ENCODE measurements at places on chromosomes 16 and 17.

DNA sequence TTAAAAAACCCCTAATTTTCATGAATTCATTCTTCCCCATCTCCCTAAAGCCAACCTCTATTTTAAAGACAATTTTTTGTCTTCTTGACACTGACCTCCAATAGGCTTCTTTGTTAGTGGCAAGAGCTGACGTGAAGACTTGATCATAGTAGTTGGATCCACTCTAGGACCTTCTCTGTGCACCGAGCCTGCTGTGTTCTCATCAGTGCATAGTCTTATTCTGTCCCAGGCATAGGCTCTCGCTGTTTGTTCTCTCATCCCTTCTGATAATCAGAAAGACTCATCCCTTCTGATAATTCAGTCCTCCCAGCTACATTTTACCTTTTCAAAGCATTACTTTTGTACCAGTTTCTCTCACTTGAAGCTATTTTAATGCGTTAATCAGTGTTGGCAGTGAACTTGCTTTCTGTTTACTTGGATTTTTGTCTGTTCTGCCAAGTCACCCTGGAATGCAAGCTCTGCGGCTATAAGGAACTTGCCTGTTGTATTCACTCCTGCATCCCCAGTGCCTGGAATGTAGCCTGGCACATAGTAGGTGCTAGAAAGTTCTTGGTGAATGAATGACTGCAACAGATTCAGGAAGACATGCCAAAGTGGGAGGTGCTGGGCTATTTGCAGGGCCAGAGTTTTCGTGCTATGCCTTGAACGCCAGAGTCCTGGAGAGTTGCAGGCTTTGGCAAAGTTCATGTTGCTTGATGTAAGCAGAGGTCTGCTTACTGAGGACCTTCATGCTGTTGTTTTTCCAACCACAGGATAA lies 147.6 kb upstream of the MPHOSPH6 start:
- DNase-seq = no peak

DNA sequence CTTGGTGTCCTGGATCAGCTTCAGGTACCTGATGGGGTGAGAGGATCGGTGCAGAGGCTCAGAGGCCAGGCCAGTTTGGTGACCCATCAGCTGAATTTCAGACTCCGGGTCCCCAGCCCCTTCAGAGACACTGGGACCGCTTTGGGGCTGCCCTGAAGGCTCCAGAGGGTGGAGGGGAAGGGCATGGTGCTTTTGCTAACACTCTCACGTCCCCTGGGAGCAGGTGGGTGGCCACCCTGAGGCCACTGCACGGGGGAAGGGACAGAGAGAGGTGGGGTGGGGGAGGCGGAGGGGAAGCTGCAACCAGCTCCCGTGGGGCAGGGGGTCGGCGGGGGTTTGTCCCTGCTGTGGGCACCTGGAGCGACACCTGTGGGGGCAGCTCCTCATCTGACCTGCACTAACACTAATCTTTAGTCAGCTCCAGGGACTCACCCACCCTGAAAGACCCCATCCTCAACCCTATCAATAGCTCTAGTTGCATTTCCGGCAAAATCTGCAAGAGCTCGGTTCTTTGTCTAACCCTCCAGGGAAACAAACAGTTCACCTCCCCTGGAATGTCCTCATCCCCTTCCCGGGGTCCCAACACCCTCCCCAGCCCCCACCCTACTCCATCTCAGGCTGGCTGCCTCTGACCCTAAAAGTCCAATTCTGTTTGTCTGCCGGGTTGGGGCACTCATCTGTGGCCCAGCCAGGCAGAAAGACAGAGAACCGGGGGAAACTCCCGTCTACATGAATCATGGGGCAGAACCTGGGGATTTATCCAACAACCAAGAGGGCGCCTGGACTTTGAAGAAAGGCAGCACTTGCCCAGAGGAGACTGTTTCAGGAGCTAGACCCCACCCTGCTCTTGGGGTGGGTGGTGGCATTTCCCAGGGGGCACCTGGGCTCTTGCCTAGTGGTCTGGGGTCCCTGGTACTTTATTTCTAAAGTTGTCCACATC lies 91.9 kb upstream of the CBX4 start:
- no peak for DNase-seq

GRCh38 chr16:12132850-12133440 lies 156.4 kb downstream of the SNX29 start:
- DNase-seq = no peak

DNA sequence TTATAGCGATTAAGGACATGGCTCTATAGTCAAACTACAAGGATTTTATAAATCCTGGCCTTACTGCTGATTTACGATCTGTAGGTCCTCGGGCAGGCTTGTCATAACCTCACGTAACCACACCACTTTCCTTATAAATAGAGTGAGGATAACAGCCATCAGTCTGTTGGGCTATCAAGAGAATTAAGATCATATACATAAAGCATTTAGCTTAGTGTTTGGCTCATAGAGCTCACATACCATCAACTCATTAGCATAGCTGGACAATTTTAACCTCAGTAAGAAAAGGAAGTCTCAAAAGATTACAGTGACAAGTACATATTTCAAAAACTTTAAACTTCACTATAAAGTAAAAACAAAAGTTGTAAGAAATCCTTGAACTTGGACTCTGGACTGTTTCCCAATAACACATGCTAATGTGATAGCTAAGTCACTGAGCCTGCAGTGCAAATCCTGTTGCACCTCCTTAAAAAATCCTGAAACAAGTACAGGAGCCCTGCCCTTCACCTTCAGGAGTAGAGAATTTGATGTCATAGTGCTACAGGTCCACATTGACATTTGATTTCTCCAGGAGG lies 20.8 kb upstream of the CLEC3A start:
- no peak for DNase-seq

DNA sequence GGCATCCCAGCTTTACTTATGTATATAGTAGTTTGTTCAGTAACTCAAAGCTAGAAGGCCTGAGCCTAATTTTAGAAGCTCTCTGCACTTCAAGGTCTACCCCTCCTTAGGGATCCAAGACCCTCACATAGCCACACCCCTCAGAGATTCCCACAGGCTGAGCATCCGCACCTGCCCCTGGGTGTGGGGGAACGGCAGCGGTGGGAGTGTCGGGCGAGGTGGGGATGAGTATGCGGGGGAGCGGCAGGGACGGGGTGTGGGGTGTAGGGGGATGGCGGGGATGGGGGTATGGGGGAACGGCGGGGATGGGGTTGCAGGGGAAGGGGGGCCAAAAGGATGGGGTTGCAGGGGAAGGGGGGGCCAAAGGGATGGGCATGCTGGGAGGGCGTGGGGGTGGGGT lies 24.9 kb upstream of the BEAN1 start:
- DNase-seq = no peak

DNA sequence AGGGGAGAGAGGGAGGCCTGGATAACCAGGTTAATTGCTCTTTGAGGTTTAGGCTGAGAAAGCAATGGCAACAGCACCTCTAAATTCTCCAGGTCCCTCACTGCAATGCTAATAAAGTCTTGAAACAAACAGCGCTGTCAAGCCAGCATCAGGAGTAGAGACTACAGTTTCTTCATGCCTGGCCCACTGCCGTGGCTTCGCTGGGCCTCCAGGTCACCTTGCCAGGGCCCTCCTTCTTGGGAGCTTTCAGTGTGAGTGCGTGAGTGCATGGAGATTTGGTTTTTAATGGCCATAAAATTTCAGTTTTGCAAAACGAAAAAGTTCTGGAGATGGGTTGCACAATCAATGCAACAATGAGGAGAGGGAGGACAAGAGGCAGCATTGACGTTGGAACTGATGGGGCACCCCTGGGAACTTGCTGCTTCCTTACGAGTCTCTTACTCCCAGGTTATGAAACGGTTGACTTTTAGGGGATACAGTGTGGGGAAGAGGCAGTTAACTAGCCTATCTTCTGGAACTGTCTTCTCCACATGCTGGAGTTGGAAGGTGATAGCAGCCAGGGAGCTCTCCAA lies 229.4 kb downstream of the XYLT1 start:
- DNase-seq = no peak

- no peak for DNase-seq
Observed at GRCh38 chr16:31002862-31003341, 7.5 kb downstream of the STX1B start.

- no peak for DNase-seq
Observed at GRCh38 chr17:81392909-81393654, 2.2 kb upstream of the BAHCC1 start.

DNA sequence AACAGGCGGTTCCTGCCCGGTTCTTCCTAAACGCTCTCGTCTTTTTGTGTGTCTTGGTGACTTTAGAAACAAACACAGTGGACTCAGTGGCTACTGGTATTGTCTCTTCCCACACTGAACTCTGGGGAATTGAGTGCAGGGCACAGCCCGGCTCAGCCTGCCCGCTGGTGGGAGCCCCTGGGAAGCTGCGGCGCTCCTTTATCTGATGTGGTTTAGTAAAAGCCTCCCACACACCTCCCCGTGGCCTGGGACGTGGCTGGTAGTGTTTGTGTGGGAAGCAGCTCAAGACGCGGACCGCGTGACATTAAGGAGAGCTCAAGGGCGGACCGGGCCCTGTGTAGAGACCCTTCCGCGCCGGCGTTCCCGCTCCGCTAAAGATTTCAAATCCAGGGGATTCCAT lies 55.4 kb upstream of the PVALEF start:
- DNase-seq = no peak

DNA sequence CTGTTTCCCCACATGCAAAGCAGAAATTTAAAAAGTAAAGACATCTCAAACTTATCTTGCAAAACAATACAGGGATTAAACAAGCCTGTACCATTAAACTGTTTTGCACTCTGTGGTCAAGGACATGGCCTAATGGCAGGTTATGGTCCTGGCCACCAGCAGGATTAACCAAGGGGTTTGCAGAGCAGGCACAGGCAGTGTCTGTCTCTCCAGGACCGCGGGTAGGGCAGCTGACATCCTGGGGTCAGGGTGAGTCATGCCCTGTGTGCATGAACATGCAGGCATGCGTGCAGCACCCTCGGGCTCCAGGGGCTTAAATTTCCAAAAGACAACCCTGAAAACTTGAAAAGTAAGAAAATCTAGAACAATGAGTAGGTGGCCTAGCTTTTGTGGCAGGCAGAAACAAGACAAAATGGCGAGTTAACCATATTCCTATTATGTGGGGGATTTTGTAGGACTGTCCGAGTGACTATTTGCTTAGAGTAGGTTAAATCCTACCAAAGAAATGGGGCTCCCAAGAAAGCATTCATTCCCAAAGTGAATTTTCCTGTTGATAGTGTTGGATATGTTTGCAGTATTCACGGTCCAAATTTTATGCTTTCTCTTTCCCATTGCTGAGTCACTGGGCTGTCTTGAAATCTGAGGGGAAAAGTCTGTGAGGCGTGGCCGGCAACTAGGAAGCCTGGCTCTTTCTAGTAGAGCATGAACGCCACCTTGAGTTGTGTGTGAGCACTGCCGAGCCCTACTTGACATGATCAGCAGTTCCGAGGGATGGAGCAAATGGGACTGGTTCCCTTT lies 158.4 kb upstream of the FAM20A start:
- peak; percentile 87 for DNase-seq

- DNase-seq = no peak
Observed at GRCh38 chr17:4872786-4873185, 26.6 kb upstream of the C17orf107 start.

GRCh38 chr17:65231086-65231485 lies 93.9 kb downstream of the RGS9 start:
- DNase-seq = no peak

Data from NCI-H2081 (cell line).